ENCODE measurements at places on chromosomes 6 and 20. TPM values are rescaled to one million over a fixed set of nuclear protein-coding genes. Genes with fewer than 3 reads are reported as not detected.

HFE gene
- 13.2 TPM for total RNA-seq

FILIP1 gene
- not detected for total RNA-seq

PRICKLE4 gene
- total RNA-seq = 0.42 TPM

MRAP2 gene
- 2.9 TPM for total RNA-seq

ZBP1 gene
- total RNA-seq = not detected

NMBR gene
- not detected for total RNA-seq

C20orf202 gene
- total RNA-seq = not detected

KHDC1L gene
- 0.21 TPM for total RNA-seq

GRCh38 chr6:149472241-149472640, 12.6 kb downstream of the ZC3H12D start:
- DNase-seq = no peak

DNA sequence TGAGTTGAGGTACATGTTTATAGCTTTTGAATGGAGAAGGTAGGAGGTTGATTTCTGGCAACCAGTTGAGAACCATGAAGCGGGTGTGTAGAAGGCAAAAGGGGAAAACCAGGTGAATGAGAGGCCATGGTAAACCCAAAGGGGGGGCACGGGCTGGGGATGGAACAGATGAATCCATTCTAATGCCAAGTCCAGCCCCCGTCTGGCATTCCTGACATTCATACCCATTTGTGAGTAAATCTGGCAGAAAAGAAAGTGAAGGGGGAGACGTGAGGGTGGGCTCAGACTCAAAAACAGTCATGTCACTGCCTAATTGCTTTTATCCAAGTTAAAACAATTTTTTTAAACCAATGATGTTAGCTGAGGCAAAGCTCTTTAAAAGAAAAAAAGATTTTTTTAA, 172.8 kb upstream of the QKI start:
- no peak for DNase-seq

DNA sequence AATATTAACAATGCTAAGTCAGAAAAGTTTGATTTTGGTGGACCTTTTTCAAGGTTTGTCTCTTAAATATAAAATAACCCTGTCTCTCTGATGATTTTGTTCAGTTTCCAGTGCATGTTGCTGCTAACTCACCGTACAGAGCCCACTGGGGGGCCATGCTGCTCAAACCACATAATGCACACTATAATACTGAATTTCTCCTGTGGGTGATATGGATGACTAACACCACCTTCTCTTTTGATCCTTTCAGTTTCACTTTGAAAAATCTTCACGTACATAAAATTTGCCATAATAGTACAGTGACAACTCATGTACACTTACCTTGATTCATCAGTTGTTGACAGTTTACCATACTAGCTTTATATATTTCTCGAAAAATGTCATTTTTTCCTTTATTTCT, 506.6 kb upstream of the MAN1A1 start:
- DNase-seq = no peak

DNA sequence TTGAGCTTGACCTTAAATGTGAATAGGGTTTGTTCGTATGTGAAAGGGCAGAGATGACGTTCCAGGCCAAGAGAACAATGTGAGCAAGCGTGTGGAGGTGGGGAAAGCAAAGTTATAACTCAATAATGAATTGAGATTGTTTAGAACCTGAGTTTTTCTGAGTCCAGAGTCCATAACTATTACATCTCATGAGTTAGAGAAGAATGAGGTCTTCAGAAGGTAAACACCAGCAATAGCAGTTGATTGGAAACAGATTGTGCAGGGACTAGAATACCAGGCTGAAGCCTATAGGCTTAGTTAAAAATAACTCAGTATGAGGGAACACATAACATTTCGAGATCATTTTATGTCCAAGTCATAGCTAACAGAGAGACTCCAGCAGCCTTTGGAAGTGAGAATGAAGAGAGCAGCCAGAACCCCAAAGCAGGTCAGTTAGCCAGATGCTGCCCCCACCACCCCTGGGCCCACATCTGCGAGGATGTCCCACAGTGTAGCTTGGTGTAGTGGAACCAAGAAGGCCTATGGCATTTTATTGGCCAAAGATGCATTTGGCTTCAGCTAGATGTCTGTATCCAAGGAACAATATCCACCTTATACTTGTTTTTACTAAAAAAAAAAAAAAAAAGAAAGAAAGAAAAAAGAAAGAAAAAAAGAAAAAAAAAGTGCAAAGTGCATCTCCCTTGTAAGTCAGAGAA, 121.7 kb downstream of the TNFRSF21 start:
- DNase-seq = no peak

DNA sequence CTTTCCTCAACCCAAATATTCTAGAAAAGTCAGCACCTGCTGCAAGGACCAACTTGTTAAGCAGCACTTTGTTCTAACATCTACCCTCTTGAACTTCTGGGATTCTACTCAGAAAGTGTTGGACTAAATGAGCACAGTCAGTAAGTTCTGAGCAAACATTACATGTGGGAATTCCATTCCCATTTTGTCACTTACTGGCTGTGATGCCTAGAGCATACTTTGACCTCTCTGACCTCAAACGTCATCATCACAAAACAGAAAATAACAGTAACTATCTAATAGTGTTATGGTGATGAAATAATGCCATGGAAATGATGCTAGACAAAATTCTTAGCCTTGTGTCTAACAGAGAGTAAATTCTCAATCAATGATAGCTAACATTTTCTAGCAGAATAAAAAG, 829.4 kb downstream of the EPHA7 start:
- peak; percentile 20 for DNase-seq

DNA sequence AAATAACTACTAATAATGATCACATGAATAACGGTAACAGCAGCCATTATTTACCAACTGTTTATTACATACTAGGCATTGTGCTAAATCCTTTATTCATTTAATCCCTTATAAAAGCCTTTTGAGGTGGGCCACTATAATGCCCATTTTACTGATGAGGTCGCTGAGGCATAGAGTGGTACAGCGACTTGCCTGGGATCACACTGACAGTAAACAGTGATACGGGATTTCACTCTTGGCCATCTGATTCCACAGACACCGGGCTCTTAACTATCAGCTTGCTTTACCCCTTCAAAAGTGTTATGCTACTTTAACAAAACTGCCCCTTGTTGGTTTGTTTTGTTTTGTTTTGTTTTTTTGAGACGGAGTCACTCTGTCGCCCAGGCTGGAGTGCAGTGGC, 2.2 kb upstream of the RAB22A start:
- no peak for DNase-seq

DNA sequence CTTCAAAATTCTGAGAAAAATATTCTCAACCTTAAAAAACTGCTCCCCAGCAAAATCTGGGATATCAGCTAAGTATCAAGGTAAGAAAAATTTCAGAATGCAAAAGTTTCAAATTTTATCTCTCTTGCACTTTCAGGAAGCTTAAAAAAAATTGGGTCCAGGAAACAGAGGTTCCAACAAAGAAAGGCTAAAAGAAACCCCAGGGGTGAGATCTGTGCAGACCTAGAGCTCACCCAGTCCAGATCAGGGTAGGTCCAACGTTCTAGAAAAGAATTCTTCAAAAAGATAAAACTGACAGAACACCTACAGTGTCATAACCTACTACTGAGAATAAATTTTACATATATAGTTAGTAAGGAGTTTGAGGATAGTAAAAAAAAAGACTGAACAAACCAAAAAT, 23.5 kb downstream of the ILRUN start:
- DNase-seq = no peak

GRCh38 chr6:21824431-21825177, 231.1 kb downstream of the SOX4 start:
- no peak for DNase-seq

DNA sequence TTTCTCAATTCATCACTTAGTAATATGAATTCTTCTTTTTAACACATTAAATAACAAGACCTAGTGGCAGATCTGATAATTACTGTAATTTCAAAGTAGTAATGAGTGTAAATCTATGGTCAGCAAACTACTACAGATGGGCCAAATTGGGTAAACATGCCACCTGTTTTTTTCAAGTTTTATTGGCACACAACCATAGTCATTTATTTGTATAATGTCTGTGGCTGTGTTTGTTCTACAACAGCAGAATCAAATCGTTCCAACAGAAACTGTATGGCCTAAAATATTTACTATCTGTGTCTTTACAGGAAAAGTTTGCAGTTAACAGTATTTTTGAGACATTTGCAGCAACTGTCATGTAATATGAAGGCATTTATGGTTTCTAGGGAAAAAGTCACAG, 86.1 kb upstream of the EYA2 start:
- DNase-seq = no peak

DNA sequence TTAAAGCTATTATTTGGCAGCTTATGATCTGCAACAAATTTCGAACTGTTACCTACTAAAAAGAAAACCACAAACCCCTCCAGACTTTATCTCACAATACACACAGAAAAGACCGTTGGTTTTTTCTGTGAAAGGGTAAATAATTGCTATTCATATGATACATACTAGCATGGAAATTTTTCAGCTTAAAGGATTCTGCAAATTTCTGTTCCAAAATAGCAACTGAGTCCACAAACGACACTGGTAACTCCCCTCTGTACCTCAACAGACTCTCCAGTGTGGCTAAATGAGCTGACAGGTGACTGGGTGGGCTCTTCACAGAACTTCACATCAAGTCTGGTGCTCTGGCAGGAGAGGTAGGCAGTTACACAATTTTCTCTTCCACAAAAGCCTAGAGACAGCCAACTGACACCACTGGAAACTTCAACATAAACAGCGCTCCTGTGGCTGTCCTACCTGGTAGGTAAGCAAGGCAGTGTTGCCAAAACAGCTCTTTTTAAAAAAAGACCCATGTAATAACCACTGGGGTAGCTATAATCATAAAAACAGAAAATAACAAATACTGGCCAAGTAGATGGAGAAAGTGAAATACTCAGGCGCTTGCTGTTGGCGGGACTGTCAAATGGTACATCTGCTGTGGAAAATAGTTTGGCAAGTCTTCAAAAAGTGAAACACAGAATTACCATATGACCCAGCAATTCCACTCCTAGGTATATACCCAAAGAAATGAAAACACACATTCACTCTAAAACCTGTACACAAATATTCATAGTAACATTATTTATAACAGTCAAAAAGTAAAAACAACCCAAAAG, 37.8 kb downstream of the ELOVL5 start:
- no peak for DNase-seq
